ENCODE measurements at places on chromosomes 2 and 18.
A peak's percentile ranks its signal among the peaks of the same experiment; 100 is the strongest.

DNA sequence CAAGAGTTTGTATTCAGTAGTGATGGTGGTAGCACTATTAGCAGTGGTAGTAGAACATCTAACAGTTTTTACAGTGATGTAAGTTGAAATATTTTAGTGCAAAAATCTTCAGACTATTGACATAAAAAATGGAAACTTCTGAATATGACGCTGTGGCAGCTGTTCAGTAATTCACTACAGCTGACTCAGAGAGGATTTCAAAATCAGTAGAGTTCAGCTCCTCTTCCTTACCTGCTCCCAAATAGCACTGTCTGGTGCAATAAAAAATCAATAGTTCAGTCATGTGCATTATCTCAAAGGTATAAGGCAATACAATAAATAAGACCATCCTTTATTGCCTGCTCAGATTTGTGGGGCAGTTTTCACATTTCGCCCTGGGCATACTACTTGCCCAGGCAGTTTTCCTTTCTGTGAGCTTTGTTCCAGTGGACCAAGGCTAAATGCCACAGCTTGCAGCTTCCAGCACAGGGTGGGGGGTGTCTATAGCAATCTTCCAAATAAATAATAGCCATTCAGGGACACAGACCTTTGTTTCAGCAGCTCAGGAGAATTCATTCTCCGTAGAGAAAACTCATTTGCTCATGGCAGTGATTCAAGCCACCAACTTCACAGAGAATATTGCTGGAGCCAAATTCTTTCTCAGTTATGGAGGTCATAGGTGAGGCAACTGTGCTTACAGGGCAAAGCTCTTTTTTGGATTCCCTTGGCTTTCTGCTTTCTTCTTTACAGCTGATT lies 33.9 kb upstream of the GORASP2 start:
- DNase-seq, result no peak

DNA sequence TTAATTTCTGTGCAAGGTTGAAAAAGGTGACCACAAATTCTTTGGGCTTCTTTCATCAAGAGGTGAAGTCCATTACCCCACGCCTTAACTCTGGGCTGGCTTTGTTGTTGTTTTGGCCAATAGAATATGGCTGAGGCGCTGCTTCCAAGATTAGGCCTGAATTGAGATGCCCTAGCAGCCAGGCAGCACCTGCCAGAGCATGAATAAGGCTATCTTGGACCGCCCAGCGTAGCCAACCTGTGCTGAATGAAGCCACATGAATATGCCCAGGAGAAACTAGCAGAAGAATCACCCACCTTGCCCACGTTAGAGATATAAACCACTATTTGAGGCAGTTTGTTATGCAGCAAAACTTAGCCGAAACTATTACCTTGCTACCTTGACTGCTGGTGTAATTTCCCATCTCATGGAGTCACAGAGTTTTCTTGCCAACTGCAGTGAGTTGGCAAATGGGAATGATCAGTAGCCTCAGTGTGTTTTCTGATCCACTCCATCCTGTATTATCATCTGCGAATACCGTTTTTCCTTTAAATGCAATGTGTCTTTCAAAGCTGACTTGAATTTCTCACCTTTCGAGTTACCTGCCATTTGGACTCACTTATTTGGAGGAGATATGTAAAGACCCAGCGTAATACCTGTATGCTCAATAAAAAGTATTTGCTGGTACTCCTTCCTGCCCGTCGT lies 679 bp downstream of the TSGA10 start:
- peak; percentile 10 for DNase-seq

- DNase-seq, result no peak
These were observed 461.6 kb upstream of the SALL3 start for GRCh38 chr18:78517973-78518372.

DNA sequence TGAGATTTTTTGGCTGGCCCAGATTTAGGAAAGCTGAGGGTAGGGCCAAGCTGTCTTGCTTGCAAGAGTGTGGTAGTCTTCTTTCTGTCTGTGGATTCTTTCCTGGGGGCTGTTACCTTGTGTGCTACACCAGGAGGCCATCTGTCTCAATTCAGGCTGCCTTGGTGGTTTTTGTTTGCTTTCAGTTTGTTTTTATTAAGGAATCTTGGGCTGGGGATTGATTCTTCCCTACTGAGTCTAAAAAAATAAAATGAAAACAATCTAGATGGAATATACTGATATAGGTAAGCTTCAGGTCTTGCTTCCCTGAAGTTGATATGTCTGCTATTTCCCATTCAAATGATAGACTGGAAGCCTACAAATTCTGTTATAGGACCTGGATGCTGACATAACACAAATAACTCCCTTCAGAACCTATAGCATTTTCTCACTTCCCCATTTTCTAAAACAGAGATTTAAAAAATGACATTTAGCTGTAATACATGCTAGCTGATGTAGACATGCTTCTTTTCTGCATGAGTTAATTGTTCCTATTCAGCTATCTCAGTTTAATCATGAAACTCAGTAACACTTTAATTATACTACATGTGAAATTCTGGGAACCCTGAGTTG lies 5.3 kb downstream of the LHCGR start:
- peak; percentile 8 for DNase-seq

DNA sequence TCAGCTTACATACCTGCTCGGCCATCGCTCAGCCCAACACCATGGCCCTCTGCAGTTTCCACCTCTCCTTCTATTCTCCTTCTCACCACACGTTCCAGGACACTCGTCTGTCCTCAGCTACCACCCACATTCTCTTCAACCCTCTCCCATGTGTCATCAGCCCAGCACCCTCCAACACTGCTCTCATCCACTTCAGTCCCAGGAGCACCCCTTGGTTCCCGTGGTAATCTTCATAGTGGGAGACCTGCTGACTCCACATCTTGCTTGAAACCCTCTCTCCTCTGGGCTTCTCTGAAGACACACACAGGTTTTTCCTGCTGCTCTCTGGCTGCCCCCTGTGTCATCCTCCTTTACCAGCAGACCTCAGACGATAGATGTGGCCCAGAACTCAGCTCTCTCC lies 228.7 kb downstream of the GBX2 start:
- no peak for DNase-seq

DNA sequence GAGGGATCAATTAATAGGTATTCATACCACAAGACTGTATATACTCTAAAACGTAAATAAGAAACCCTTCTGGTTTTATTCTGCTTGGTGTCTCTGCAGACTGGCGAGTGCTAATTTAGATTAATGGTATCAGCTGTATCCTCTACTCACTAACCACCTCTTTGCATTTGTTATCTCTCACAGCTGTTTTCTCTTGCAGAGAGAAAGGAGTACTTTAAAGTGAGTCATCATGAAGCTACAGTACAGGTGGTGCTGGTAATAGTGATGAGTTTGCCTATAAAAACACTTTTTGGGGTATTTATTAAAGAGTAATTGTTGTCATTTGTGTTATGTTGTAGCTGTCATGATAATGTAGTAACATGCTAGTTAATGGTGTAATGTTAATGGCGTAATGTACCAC lies 147.7 kb downstream of the NETO1 start:
- no peak for DNase-seq

GRCh38 chr2:82494739-82495138 lies 1964.3 kb downstream of the SUCLG1 start:
- DNase-seq, result no peak

- DNase-seq, result no peak
These were observed 15.0 kb upstream of the TANC1 start for GRCh38 chr2:158953454-158953853.

DNA sequence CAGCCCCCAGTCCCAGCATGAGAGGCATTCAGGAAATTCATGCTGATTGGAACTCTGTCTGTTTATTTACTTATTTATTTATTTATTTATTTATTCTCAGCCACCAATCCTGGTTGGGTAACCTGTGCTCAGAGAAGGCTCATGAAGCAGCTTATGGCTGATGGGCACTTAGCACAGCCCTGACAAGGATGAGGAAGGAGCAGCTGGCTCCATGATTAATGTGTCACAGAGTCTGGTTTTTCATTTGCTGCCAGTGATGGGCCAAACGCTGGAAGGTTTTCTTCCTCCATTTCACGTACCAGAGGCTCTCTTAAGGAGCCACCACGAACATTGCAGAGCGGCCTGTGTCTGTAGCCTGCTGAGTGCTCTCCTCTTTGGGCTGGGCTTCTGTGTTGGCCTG lies 28.3 kb upstream of the KCNS3 start:
- no peak for DNase-seq

DNA sequence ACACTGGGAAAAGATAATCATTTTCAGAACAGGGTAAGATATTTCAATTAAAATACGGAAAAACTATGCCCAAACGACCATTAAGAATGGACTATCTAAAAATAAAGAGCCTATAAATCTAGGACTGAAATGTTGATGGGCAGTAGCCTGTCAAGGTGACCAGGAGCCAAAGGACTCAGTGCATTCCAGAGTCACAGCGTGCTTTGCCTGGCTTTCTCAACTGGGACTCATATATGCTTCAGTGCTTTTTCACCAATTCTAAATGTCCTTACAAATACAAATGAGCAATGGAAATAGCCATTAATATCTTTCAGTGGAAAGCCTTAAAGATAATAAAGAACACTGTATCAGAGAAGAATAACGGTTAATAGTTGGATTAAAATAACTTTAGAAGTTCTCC lies 35.4 kb downstream of the PREPL start:
- DNase-seq, result no peak

- DNase-seq, result no peak
These were observed 28.3 kb upstream of the ATP6V1B1 start for GRCh38 chr2:70907130-70908057.

- DNase-seq, result peak; percentile 68
These were observed 500 bp downstream of the LIMS1 start for GRCh38 chr2:108534584-108535356.

DNA sequence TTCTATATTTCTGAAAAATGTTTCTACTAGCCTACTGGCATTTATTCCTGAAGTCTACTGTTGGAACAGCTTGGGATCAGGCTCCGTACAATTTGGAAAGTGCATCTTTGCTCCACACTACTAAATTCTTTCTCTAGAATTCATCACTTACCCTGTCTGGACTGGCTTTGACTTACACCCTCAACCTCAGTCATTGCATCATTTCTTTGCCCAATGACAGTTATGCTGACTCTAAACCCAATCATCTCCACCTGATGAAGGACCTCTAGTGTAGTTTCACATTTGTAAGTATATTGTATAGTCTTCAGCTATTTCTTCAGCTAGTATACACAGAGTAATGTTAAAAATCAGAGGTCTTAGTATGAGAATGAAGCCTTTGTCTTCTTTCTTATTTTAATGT lies 359.6 kb upstream of the MC4R start:
- DNase-seq, result no peak

- DNase-seq, result no peak
These were observed 29.4 kb downstream of the MTERF4 start for GRCh38 chr2:241072553-241073165.

- DNase-seq, result no peak
These were observed 122.8 kb upstream of the COL5A2 start for GRCh38 chr2:189302274-189302948.

DNA sequence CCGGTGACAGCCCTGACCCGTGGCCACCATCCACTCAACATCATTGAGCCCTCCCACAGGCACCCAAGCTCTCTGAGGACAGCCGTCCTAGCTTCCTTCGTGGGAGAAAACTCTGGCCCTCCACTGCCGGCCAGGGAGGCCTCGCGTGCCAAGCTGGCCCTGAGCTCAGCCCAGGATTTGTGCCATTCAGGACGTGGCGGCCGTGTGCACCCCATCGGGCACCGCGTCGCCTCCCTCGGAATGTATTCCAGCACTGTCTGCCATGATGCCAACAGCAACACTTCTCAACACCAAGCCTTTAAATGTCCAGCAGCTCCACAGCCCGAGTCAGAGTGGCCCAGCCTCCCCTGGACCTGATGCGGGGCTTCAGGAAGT lies 35.7 kb downstream of the ZNF516 start:
- no peak for DNase-seq

GRCh38 chr2:171595896-171596295 lies 73.6 kb downstream of the CYBRD1 start:
- no peak for DNase-seq

- DNase-seq, result peak; percentile 68
These were observed 9.8 kb downstream of the RMDN2 start for GRCh38 chr2:37934591-37935513.

DNA sequence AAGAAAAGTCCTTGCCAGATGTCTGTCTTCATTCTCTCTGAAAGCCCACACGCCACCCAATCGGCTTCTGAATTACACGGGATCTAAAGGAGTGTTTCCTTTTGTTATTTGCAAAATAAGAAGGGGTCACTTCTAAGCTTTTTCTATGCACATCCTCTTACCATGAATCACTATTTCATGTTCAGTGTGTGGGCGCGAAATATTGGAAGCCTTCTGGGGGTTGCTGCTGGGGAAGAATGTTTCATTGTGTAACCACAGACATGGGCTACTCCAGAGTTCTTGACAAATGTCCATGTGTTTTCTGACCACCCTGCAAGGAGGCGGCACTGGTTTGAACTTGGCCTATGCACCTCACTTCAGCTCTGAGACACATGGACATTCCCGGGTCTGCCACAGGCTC lies 133.6 kb upstream of the APCDD1 start:
- no peak for DNase-seq

DNA sequence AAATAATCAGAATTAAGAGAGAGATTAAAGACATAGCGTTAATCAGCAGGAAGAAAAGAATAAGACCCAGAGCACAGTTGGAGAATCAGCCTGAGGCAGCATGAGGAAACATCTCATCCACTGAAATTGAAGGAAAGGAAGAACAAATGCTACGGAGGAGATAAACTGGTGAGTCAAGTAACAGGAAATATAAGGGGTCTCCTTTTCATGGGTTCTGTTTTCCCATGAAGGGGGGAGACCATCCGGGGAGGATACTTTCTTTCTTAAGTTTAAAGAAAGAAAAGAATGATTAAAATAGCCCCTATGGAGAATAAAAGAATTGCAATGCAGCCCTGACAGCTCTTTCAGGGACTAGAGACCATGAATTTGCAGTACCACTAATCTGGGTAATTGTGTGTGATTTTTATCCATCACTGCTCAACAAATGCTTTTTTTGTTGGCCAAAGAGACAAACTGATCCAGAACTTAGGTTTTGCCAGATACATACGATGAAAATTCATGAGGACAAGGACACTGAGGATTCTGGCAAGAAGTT lies 17.7 kb downstream of the ROCK2 start:
- no peak for DNase-seq

- no peak for DNase-seq
These were observed 123.5 kb upstream of the EML6 start for GRCh38 chr2:54599914-54600313.

GRCh38 chr18:3529601-3530000 lies 79.6 kb downstream of the TGIF1 start:
- no peak for DNase-seq

DNA sequence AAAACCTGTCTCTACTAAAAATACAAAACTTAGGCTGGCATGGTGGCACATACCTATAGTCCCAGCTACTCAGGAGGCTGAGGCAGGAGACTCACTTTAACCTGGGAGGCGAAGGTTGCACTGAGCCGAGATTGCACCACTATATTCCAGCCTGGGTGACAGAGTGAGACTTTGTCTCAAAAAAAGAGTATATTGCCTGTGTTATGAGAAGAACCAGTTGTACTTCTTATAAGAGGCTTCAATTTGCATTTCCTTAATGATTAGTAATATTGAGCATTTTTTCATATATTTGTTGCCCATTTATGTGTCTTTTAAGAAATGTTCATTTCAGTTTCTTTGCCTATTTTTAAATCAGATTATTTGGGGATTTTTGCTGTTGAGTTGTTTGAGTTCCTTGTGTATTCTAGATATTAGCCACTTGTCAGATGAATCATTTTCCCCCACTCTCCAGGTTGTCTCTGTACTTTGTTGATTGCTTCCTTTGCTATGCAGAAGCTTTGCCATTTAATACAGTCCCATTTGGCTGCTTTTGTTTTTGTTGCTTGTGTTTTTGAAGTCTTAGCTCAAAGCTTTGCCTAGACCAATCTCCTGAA lies 75.8 kb upstream of the LRPPRC start:
- no peak for DNase-seq

Measured in NAMALWA (cell line).